ENCODE measurements at places on chromosomes 6 and 20. TPM values are rescaled to one million over a fixed set of nuclear protein-coding genes. Genes with fewer than 3 reads are reported as not detected.

LINC00237 gene
- not detected for total RNA-seq

GGTLC1 gene
- total RNA-seq = not detected

PTGIS gene
- 5.9 TPM for total RNA-seq

NRSN1 gene
- not detected for total RNA-seq

FERMT1 gene
- 0.65 TPM for total RNA-seq

CENPW gene
- total RNA-seq = 12.2 TPM

OLIG3 gene
- not detected for total RNA-seq

BPIFB1 gene
- total RNA-seq = not detected

TNFRSF6B gene
- total RNA-seq = 41.5 TPM

OXT gene
- total RNA-seq = not detected

SRSF12 gene
- total RNA-seq = not detected

SLC17A1 gene
- not detected for total RNA-seq

PBOV1 gene
- not detected for total RNA-seq

ZC3H12D gene
- total RNA-seq = not detected

C4A gene
- 0.96 TPM for total RNA-seq

GLO1 gene
- total RNA-seq = 125 TPM

UNC5CL gene
- not detected for total RNA-seq

STX7 gene
- 47.7 TPM for total RNA-seq

BHLHE23 gene
- total RNA-seq = not detected

TRIM10 gene
- not detected for total RNA-seq

FOXQ1 gene
- total RNA-seq = not detected

MAFB gene
- total RNA-seq = 5.9 TPM

AIF1 gene
- not detected for total RNA-seq

PPP1R16B gene
- total RNA-seq = 210 TPM

STXBP5 gene
- total RNA-seq = 27.4 TPM

MCCD1 gene
- not detected for total RNA-seq

PRSS35 gene
- total RNA-seq = not detected

KCNK16 gene
- total RNA-seq = not detected

SCUBE3 gene
- 1.7 TPM for total RNA-seq

FAM184A gene
- total RNA-seq = 0.33 TPM

RPRD1B gene
- total RNA-seq = 21.4 TPM

CSNK2B gene
- 205 TPM for total RNA-seq

RALGAPB gene
- total RNA-seq = 44.7 TPM

ENPP5 gene
- not detected for total RNA-seq

STX11 gene
- total RNA-seq = 9.6 TPM

TREM1 gene
- not detected for total RNA-seq

AFDN gene
- 142 TPM for total RNA-seq

KHDC1L gene
- not detected for total RNA-seq

PHF10 gene
- 28.4 TPM for total RNA-seq

C20orf204 gene
- 3.9 TPM for total RNA-seq

MAN1A1 gene
- total RNA-seq = 41.2 TPM

OR2J3 gene
- total RNA-seq = under 0.01 TPM

PROCR gene
- total RNA-seq = 351 TPM

FOXC1 gene
- total RNA-seq = 14.1 TPM

DEFB129 gene
- total RNA-seq = not detected

CENPQ gene
- 7.8 TPM for total RNA-seq

LZTS3 gene
- total RNA-seq = 9.8 TPM

BPIFB6 gene
- total RNA-seq = not detected

NOX3 gene
- total RNA-seq = not detected

MDFI gene
- total RNA-seq = 82.3 TPM

HLA-DRB5 gene
- 0.33 TPM for total RNA-seq

CLPSL2 gene
- total RNA-seq = not detected

TCP1 gene
- total RNA-seq = 310 TPM
